ENCODE measurements at places on chromosomes 1 and 21.

DNA sequence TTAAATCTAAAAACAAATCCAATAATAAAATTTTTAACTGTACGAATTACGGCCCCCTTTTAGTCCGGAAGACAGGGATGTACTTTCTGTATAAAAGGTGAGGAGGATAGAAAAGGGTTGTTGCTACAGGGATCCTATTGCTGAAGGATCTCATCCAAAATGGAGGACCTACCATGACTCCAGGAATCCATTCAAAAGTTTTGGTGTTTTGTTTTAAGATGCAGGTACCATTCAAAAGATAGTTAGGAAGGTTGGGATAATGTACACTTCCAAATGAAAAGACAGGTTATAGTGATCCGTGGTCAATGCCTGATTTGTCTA is 1.3 kb upstream of the ENAH start:
- DNase-seq, result no peak

- no peak for DNase-seq
Measured at GRCh38 chr1:39508266-39508665, 16.8 kb downstream of the BMP8A start.

GRCh38 chr21:33642896-33643657 is 776 bp downstream of the ITSN1 start:
- DNase-seq, result no peak

GRCh38 chr1:115355069-115355468 is 17.0 kb upstream of the NGF start:
- no peak for DNase-seq

GRCh38 chr1:67685067-67685557 is at the start of gene GADD45A:
Gene GADD45A, plus strand, starts transcription at chr1:67685201. Its CDS starts 294 bp downstream, at chr1:67685495.
- peak; percentile 95 for DNase-seq

Measured in NCI-H187 (cell line).